Amniotic epithelial cell (primary cell): ENCODE measurements at places on chromosomes 4 and X.
A peak's percentile ranks its signal among the peaks of the same experiment; 100 is the strongest.

DNA sequence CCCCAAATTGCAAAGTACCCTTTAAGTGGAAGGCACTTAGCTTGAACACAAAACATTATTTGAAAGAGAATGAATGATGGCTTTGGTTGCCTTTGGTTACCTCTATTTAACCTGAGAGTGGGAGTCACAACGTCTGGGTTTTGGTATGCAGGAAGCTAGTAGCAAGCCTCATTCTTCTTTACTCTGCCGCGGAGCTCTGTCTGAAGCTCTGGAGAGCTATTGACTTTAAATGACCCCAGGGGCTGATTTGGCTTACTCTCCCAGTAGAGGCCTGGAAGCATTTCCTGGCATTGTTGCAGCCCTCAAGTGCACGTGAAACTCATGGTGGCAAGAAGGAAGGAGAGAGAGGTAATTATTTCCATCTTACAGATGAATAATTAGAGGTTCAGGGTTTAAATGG lies 81.8 kb upstream of the MAGEA4 start:
- DNase-seq, result no peak

DNA sequence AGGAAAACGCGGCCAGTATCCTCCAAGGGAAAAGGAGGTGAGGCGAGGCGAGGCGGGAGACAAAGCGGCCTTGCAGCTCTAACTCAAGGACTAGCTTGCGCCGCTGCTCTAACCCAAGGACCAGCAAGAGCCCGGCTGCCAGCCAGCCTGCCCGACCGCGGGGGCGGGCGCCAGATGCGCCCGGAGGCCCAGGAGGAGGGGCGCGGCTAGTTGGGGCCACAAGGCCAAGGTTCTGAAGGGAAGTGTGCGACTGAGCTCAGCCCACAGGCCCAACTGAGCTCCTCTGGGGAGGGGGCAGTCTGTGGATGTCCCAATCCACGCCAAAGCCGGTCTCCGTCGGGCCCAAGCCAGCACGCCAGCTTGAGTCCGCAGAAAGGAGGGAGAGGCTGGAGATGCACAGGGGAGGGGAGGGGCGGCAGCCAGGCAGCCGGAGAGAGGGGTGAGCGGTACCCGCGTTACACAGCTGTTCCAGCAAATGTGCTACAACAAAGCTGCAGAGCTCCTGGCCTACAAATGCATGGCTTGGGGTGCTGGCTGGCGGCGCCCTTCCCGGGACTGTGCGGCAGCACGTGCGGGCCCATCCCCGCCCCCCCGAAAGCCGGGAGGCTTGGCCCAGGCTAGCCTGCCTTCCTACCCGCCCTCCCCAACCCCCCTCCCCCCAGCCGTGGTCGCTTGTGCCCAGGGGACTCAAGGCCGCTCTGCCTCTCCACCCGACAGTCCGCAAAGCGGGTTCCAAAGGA lies 637 bp downstream of the AMER1 start:
- peak; percentile 24 for DNase-seq

DNA sequence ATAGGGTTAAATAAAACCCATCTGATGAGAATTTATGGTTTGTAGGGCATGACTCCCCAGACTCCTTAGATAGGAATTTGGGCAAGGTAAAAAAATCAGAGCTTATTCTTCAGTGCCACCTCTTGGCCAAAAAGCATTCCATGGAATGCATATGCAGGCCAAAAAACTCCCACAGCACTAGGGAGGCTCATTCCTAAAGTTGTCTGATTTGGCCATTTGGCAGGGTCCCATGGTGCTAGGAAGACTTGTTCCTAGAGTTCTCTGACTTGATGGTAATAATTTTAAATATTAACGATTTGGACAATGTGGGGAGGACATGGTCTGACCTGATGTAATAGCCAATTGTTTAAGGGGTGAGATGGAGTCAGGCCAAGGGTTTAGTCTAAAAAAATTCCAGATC lies 93.0 kb downstream of the SPIN4 start:
- DNase-seq, result no peak

- DNase-seq, result peak; percentile 62
Measured at GRCh38 chr4:152690706-152691651, 11.2 kb upstream of the TMEM154 start.

DNA sequence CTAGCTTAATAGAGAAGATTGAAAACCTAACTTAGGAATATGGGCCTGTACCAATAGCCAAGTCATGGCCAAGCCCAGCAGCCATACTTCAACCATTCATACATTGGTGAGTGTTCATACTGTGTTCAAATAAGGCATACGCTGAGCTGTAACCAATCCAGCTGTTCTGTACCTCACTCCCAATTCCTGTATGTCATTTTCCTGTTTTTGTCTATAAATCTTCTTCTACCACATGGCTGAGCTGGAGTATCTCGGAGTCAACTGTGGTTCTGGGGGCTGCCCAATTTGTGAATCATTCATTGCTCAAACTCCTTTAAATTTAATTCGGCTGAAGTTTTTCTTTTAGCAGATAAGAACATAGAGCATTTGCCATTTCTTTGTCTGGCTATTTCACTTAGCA lies 195.3 kb upstream of the ANKRD50 start:
- DNase-seq, result peak; percentile 92

- peak; percentile 34 for DNase-seq
Measured at GRCh38 chrX:123964156-123964834, 2.8 kb downstream of the STAG2 start.
